Stimulated activated CD4-positive, alpha-beta T cell treated with anti-CD3 and anti-CD28 coated beads, Interleukin-15, amount 100 ng/mL, for 48 hours (primary cell): ENCODE measurements at places on chromosomes 11 and 22.

GRCh38 chr11:70725278-70725677, 326.9 kb downstream of the CTTN start:
- no peak for DNase-seq

DNA sequence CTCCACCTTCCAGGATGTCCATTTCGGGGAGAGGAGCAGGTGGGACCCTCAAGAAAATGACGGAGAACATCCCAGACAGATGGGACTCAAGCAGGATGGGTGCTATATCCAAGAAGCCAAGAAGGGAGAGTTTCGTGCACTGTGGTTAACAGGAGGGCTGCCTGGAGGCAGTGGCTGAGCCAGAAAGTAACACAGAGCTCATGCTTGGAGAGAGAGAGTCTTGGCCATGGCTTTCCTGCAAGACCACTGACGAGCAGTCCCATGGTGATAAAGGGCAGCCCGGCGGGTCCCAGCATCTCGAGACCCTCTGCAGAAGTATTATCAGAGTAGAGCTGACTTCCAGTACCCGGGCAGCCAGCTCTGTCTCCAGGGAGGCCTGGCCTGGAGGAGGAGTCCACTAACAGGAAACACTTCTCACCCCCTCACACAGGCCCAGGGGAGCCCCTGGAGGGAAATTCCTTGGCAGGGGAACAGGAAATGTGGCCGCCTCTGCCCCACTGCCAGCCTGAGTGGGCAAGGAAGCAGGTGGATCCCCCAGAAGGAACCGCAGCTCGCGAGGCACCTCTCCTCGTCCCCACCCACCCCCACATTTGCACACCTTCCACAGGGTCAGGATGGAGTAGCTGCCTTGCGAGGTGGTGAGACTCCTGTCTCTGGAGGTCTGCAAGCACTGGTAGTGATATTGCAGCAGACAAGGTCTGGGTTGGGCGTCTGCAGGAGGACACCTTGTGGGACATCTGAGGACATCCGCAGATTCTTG, 32.2 kb downstream of the CYTH4 start:
- DNase-seq = peak; percentile 23

GRCh38 chr22:45518580-45518991, 15.9 kb downstream of the FBLN1 start:
- no peak for DNase-seq

DNA sequence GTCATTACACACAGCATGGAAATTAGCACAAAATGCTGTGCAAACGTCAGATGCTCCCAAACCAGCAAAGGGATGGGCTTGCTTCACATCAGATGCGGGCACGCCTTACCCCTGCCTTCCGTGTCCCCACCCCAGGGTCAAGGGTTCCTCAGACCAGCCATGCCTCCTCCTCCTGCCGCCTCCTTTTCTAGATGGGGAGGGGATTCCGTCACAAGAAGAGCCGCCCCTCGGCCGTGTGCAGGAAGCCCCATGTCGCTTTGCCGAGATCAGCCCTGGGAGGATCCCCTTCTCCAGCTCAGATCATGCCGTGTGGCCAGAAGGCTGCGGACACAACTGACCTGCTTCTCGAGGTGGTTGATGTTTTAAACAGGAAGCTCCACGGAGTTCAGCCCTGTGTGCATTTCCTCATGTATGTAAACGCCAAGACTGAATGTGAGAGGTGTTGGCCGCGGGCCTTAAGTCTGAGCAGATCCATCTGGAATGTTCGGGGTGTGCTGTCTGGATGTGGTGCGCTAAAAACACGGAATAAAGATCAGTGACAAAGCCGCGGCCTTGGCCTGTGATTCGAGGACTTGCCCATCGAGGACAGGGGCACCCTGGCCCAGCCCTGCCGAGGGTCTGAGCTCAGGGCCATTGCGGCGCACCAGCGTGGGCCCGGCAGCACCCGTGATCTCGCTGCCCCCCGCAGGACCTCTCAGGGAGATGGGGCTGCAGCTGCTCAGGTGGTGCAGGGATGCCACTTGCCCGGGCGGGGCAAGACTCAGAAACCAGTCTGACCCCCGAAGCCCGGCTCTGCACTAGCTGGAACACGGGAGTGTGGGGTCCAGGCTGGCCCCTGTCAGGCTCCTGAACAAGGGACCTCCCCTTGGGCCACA, 412.9 kb downstream of the TBC1D22A start:
- no peak for DNase-seq

DNA sequence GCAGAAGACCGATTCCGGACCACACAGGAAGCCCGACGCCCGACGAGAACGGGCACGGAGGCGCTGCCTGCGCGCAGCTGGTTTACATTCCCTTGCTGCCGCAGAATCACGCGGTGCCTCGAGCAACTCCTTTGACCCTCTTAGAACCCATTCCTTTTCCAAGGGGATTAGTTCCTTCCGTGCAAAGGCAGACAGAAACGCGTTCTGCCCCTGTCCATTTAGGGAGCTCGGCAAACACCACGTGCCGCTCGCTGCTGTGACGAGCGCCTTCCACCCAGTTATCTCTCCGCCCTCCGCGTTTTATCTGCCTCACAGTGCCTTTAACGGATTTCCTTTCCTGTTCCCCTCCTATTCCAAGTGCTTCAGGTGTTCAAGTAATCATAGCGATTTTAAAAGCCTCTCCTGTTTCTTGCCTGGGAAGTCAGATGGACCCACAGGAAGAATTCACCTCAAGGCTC, 24.1 kb upstream of the MICAL3 start:
- DNase-seq = no peak

- DNase-seq = no peak
These were observed 63.6 kb downstream of the DHCR7 start for GRCh38 chr11:71384561-71384960.

- no peak for DNase-seq
These were observed 194.3 kb downstream of the KIF18A start for GRCh38 chr11:27913650-27914049.

- DNase-seq = no peak
These were observed 25.7 kb upstream of the CCDC188 start for GRCh38 chr22:20176421-20177085.

- no peak for DNase-seq
These were observed 13.8 kb downstream of the DGCR6L start for GRCh38 chr22:20305894-20306645.

- DNase-seq = no peak
These were observed 18.2 kb downstream of the P2RY2 start for GRCh38 chr11:73236205-73236765.

GRCh38 chr22:46085828-46086576, 64.3 kb upstream of the PPARA start:
- no peak for DNase-seq

DNA sequence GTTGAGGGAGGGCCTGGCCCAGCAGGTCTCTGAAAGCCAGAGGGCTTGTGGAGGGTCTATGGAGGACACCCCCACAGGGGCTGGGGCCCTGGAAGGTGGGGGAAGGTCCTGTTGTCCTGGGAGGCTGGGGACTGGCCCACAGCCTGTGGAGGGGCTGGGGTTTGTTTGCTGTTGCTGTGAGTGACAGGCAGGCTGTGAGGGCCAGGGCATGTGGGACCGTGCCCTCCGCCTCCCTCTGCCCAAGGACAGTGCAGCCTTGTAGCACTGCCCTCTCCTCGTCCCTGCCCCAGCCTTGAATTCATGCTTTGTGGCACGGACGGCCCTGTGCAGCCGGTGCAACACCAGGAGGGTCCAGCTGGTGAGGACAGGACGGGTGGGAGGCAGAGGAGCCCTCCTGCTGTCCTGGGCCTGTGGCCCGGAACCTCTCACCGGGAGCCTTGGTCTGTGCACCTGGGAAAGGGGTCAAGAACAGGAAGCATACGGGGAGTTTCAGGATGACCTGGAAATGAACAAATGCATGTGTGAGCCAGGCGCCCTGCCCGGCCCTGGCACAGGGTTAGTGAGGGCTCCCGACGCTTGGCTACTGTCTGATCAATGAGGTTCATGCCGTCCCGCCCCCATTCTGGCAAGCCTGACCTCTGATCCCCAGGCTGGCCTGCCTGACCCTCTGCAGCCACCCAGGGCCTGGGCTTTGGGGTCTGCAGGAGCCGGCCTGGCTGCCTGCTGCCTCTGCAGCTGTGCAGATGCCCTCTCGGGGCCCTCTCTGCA, 37.4 kb upstream of the PRODH start:
- no peak for DNase-seq
